ENCODE measurements at places on chromosomes 7 and 10. TPM values are rescaled to one million over a fixed set of nuclear protein-coding genes. Genes with fewer than 3 reads are reported as not detected.

Gene SPDYE11
- not detected for total RNA-seq

- no peaks in the 10 kb centered on the region for H3K4me1 ChIP-seq
- H3K27ac ChIP-seq, result no peak overlapping the region
- H3K36me3 ChIP-seq, result no peaks in the 10 kb centered on the region
- H3K27me3 ChIP-seq, result no peaks in the 10 kb centered on the region
Observed at GRCh38 chr7:94813917-94814316, 93.5 kb upstream of the PPP1R9A start.

GRCh38 chr10:91316486-91316885 is 93.7 kb upstream of the HECTD2 start:
- no peak overlapping the region for H3K27ac ChIP-seq
- no peaks in the 10 kb centered on the region for H3K27me3 ChIP-seq
- H3K4me1 ChIP-seq, result no peaks in the 10 kb centered on the region
- no peaks in the 10 kb centered on the region for H3K36me3 ChIP-seq
- H3K4me3 ChIP-seq, result no peak overlapping the region

DNA sequence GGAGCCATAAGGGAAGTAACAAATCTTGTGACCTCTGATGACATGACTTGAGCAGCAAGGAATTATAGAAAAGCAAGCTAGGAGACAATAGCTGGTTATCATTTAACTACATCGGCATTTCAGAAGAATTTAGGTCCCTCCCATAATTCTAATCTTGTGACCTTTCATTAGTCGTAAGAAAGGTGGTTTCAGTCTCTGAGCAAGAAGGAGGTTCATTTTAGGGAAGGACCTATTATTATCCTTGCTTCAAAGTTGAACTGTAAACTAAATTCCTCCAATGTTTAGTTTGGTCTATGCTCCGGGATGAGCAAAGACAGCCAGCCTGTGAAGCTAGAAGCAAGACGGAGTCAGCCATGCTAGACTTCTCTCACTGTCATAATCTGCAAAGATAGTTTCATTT is 159.6 kb downstream of the SLC16A9 start:
- H3K36me3 ChIP-seq, result no peaks in the 10 kb centered on the region
- DNase-seq, result no peak
- H3K27me3 ChIP-seq, result no peaks in the 10 kb centered on the region
- H3K4me1 ChIP-seq, result no peaks in the 10 kb centered on the region
- no peak overlapping the region for H3K27ac ChIP-seq

DNA sequence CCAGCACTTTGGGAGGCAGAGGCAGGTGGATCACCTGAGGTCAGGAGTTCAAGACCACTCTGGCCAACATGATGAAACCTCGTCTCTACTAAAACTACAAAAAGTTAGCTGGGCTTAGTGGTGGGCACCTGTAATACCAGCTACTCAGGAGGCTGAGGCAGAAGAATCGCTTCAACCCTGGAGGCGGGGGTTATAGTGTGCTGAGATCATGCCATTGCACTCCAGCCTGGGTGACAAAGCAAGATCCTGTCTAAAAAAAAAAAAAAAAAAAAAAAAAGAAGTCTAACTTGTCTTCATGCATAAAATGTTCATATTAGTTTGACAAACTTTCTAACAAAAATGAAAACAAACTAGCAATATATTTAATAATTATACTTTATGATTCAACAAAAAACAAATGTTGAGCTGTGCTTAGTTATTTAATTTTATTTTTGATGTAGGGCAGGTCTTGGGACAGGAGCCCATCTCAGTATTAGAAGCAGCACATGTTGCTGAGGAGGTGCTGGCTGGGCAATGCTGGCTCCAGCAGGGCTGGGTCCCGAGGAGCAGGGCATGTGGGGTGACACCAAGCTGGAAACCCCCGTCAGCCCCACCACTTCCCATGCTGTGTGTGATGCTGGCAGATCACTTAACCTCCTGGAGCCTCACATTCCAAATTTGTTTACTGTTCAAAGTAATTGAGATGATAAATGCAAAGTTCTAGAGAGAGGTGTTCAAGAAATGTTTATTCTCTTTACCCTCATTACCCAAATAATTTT is 335.3 kb upstream of the KLF6 start:
- H3K4me3 ChIP-seq, result no peak overlapping the region
- DNase-seq, result no peak
- H3K27ac ChIP-seq, result no peak overlapping the region

DNA sequence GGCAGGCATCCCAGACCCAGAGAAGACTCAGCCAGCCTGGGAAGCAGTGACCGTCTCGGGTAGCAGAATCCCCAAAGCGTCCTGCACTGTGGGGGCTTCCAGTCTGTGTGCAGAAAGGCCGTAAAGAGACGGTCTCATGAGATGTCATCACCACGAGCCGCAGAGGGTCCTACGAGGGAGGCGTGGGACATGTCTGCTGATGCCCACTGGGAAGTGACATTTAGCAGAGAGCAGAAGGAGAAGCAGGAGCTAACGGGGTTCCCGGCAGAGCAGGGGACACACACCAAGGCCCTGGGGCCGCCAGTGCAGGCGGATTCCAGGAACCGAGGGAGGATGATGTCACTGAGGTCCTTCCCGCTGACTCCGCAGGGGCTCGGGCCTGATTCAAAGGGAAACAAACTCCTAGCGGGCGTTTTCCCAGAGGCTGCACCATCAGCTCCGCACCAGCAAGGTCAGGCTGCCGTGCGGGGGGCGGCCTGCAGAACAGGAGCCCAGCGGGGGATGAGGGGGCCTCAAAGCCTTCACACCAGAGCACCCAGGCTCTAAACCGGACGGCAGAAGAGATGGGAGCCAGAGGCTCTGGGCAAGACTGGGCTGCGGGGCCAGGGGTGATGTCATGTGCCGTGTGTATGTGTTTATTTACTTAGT is 85.4 kb upstream of the PDGFA start:
- H3K27me3 ChIP-seq, result no peaks in the 10 kb centered on the region
- H3K36me3 ChIP-seq, result no peaks in the 10 kb centered on the region
- no peak overlapping the region for H3K4me3 ChIP-seq
- peaks cover 65% of the 10 kb centered on the region for H3K4me1 ChIP-seq

Gene TAS2R41
- not detected for total RNA-seq

- H3K27me3 ChIP-seq, result no peaks in the 10 kb centered on the region
- no peaks in the 10 kb centered on the region for H3K4me1 ChIP-seq
- no peak for DNase-seq
- H3K4me3 ChIP-seq, result no peak overlapping the region
- H3K27ac ChIP-seq, result no peak overlapping the region
Observed at GRCh38 chr7:45389073-45389872, 184.9 kb upstream of the ADCY1 start.

DNA sequence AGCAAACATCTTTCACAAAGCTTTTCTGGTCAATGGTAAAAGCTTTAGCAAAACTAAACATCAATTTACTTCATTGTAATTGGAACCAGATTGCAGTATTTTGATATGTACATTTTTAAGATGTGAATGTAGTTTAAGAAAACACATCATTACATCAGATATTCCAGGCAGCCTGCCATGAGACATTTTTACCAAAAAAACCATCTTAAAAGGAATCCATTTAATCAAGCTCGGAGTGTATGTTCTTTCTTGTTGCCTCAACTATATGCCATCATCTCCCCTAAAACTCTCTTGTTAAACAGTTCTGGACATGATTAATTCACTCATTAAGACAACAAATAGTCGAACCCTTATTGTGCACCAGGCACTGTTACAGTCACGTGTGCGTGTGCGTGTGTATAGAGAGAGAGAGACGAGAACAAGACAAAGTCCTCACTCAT is 97.5 kb downstream of the UBE2H start:
- peaks cover 5% of the 10 kb centered on the region for H3K36me3 ChIP-seq
- peaks cover 23% of the 10 kb centered on the region for H3K4me1 ChIP-seq
- DNase-seq, result peak; percentile 59
- no peak overlapping the region for H3K27ac ChIP-seq
- H3K27me3 ChIP-seq, result no peaks in the 10 kb centered on the region

Gene EPDR1
- 0.39 TPM for total RNA-seq

Gene NACAD
- total RNA-seq, result 4.3 TPM

Gene TAS2R4
- total RNA-seq, result 0.88 TPM

- H3K36me3 ChIP-seq, result no peaks in the 10 kb centered on the region
- no peak for DNase-seq
- H3K4me1 ChIP-seq, result peaks cover 21% of the 10 kb centered on the region
- no peak overlapping the region for H3K27ac ChIP-seq
- no peaks in the 10 kb centered on the region for H3K27me3 ChIP-seq
- no peak overlapping the region for H3K4me3 ChIP-seq
Observed at GRCh38 chr10:74437822-74438221, 286.8 kb downstream of the ADK start.

GRCh38 chr7:87592300-87592699 is 8.4 kb downstream of the ABCB1 start:
- no peak overlapping the region for H3K27ac ChIP-seq
- H3K36me3 ChIP-seq, result no peaks in the 10 kb centered on the region
- H3K4me1 ChIP-seq, result no peaks in the 10 kb centered on the region
- peaks cover 10% of the 10 kb centered on the region for H3K27me3 ChIP-seq

Gene FAM25C
- total RNA-seq, result not detected

Gene OR2A12
- not detected for total RNA-seq

- H3K36me3 ChIP-seq, result no peaks in the 10 kb centered on the region
- no peaks in the 10 kb centered on the region for H3K4me1 ChIP-seq
- H3K27ac ChIP-seq, result no peak overlapping the region
- H3K4me3 ChIP-seq, result no peak overlapping the region
Observed at GRCh38 chr7:39808796-39809481, 141.1 kb upstream of the CDK13 start.

- H3K27ac ChIP-seq, result no peak overlapping the region
- DNase-seq, result peak; percentile 41
- H3K27me3 ChIP-seq, result peaks cover 14% of the 10 kb centered on the region
- H3K4me3 ChIP-seq, result no peak overlapping the region
- no peaks in the 10 kb centered on the region for H3K36me3 ChIP-seq
- no peaks in the 10 kb centered on the region for H3K4me1 ChIP-seq
Observed at GRCh38 chr7:142496545-142496991, 238.7 kb upstream of the PRSS58 start.

Gene SPDYE2B
- total RNA-seq, result not detected

Gene DUS4L
- total RNA-seq, result 9.8 TPM

DNA sequence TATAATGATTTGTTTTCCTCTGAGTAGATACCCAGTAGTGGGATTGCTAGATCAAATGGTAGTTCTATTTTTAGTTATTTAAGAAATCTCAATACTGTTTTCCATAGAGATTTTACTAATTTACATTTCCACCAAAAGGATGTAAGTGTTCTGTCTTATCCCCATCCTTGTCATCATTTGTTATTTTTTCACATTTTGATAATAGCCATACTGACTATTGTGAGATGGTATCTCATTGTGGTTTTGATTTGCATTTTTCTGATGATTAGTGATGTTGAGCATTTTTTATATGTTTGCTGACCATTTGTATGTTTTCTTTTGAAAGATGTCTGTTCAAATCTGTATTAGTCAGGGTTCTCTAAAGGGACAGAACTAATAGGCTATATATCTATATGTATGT is 160.0 kb upstream of the TMEM229A start:
- no peak overlapping the region for H3K4me3 ChIP-seq
- no peaks in the 10 kb centered on the region for H3K36me3 ChIP-seq
- H3K4me1 ChIP-seq, result no peaks in the 10 kb centered on the region
- H3K27me3 ChIP-seq, result no peaks in the 10 kb centered on the region

DNA sequence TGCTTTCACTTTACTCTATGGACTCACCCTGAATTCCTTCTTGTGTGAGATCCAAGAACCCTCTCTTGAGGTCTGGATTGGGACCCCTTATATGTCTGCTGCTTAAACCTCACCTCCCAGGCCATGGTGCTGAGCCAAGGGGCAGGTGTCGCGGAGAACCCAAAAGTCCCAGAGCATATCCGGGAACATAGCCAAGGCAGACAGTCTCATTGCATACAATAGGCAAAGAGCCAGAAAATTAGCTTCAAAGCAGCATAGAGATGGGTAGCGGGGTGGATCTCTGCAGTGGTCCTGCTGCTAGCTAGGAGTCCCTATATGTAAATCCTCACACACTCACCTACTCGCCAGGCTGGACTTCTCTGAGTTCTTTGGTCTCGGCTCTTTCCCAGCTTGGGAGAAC is 5.5 kb downstream of the CCL24 start:
- no peaks in the 10 kb centered on the region for H3K27me3 ChIP-seq
- H3K4me3 ChIP-seq, result no peak overlapping the region
- no peak for DNase-seq
- H3K36me3 ChIP-seq, result no peaks in the 10 kb centered on the region

GRCh38 chr10:60878224-60878623 is 65.8 kb downstream of the RHOBTB1 start:
- H3K4me3 ChIP-seq, result no peak overlapping the region
- no peaks in the 10 kb centered on the region for H3K4me1 ChIP-seq

Gene PRLHR
- total RNA-seq, result not detected

GRCh38 chr10:91652364-91652763 is 19.5 kb upstream of the PPP1R3C start:
- no peak for DNase-seq
- H3K36me3 ChIP-seq, result no peaks in the 10 kb centered on the region
- H3K27me3 ChIP-seq, result no peaks in the 10 kb centered on the region
- H3K4me1 ChIP-seq, result no peaks in the 10 kb centered on the region
- H3K4me3 ChIP-seq, result no peak overlapping the region

Gene GCK
- 0.51 TPM for total RNA-seq

- no peak overlapping the region for H3K4me3 ChIP-seq
- H3K27ac ChIP-seq, result no peak overlapping the region
- DNase-seq, result peak; percentile 64
- H3K27me3 ChIP-seq, result no peaks in the 10 kb centered on the region
- no peaks in the 10 kb centered on the region for H3K36me3 ChIP-seq
Observed at GRCh38 chr10:47340608-47341170, 7.5 kb upstream of the RBP3 start.

GRCh38 chr7:17269341-17270221 is 28.9 kb upstream of the AHR start:
- H3K4me1 ChIP-seq, result peaks cover 6% of the 10 kb centered on the region
- no peak overlapping the region for H3K4me3 ChIP-seq
- no peak for DNase-seq

- no peaks in the 10 kb centered on the region for H3K4me1 ChIP-seq
- H3K36me3 ChIP-seq, result no peaks in the 10 kb centered on the region
Observed at GRCh38 chr7:71145906-71146901, 14.3 kb downstream of the GALNT17 start.

Gene PLXNA4
- total RNA-seq, result 20.4 TPM

DNA sequence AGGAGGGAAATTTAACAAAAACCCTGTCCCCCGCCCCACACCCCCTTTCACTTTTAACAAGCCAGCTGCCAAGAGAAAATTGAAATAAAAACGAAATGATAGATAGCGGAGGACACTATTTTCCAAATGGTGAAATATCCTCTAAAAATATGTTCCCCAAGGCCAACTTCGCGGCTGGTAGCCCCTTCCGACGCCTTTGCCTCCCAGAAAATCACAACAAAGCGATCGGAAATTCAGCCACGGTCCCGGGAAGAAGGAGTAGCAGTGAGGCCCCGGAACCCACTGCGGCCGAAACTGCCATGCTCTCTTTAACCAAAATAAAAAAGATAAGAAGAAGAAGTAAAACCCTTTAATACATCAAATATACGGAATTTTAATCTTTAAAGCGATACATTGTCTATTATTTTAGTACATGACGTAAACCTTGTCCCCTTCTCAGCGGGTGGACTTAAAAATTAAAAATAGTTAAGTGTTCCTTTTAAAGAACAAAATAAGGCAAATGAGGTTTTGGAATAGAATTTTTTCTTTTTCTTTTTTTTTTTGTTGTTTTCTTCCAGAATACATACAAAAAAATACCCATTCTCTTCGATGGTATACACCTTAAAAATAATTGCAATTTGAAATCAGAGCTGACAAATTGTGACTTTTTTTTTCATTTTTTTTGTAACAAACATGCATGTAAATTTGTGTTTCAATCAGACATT is 3.9 kb downstream of the ZNF503 start:
- peaks cover 26% of the 10 kb centered on the region for H3K27me3 ChIP-seq
- H3K4me1 ChIP-seq, result peaks cover 38% of the 10 kb centered on the region
- no peaks in the 10 kb centered on the region for H3K36me3 ChIP-seq
- H3K27ac ChIP-seq, result no peak overlapping the region
- peak overlapping the region; percentile 44 for H3K4me3 ChIP-seq

Data from endothelial cell of umbilical vein (primary cell).